ENCODE measurements at places on chromosomes 13 and 19. TPM values are rescaled to one million over a fixed set of nuclear protein-coding genes. Genes with fewer than 3 reads are reported as not detected.
A peak's percentile ranks its signal among the peaks of the same experiment; 100 is the strongest.

DNA sequence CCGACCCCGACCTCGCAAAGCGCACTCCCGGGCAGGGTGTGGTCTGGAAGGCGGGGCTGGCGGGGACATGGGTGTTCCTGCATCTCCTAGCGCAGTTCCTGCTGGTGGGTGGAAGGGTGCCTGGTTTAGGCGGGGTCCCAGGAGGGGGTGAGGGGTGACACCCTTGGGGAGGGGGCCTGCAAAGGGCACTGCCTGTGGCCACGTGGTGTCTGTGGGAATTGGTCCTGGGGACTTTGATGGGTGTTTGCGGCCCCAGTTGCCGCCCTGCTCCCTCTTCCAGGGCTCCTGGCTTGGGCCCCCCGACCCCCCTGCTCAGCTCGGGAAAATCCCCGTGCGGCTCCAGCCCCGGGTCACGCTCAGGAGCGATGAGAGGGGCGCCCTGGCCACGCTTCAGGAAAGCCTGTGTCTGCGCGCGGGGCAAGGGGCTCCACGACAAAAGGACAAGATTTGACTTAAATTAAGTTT lies 19.1 kb downstream of the WTIP start:
- no peak for DNase-seq

Gene KCTD12
- total RNA-seq, result 15.6 TPM

DNA sequence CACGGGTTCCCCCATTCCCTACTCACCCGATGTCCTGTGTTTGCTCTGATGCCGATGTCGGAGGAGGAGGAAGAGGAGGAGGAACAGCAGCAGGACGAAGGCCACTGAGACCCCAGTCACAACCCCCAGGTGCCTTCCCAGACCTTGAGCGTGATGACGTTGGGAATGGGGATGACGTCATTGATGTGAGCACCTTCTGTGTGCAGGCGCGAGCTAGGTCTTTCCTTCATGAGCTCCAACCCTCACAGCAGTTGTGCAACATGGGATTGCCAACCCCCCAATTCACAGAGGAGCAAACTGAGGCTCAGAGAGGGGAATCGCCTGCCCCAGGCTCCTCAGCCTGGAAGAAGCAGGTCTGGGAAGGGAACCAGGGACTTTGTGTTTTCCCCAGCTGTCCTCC lies 4.2 kb downstream of the LILRB5 start:
- no peak for DNase-seq

DNA sequence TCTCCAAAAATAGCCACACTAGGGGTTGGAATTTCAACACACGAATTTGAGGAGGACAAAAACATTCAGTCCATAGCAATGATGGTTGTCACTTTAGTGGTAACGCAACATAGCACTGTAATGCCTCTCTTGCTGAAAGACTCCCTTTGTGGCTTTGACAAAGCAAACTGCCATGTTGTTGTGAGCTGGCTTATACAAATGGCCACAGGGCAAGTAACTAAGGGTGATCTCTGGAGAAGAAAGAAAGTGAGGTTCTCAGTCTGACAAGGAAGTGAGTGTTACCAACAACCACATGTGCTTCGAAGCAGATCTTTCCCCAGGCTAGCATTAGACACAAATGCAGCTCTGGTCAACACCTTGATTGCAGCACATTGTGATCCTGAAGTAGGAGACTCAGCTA lies 79.1 kb upstream of the PCDH17 start:
- DNase-seq, result no peak

GRCh38 chr13:72677431-72677830 lies 50.0 kb downstream of the MZT1 start:
- no peak for DNase-seq

Gene CYP2S1
- not detected for total RNA-seq

Gene KIR3DL1
- total RNA-seq, result not detected

Gene ZNF433
- 1.3 TPM for total RNA-seq

DNA sequence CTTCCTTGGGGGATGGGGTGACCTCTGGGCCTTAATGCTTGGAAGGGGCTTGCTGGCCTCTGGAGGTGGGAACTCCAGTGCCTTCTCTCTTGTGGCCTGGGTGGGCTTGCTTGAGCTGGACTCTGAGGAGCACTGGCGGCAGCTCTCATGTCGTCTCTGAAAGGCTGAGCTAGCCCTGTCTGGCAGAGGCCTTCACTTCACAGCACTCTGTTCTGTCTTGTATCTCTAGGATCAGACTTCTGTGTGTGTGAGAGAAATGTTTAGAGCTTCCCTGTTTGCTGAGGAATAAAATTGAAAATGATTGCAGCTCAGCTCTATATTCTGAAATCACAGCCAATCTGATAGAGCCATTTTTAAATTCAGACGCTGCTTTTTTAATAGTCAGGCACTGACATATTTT lies 185.3 kb downstream of the KCNRG start:
- DNase-seq, result no peak

Gene ZNF575
- total RNA-seq, result 0.81 TPM

Gene DCT
- total RNA-seq, result 0.07 TPM

DNA sequence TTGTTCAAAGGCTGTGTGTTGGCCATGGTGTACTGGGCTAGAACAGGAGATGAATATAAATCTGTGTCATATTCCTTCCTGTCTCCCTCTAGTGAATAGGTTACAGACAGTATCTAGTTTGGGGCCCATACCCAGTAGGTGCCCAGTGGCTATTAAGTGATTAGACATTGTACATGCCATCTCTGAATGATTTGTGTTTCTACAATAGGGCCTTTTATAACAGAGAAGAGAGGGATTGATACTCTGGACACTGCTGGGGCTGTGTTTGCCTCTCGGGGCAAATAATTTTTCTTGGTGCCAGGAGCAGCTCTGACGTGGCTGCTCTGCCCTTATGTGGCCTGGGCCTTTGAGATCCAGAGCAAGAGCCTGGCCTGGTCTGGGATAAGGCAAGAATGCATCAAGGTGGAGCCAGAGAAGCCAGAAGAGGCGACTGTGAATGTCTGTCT lies 403.1 kb downstream of the SPRY2 start:
- DNase-seq, result peak; percentile 1

Gene FDX2
- 30.3 TPM for total RNA-seq

- DNase-seq, result no peak
Measured at GRCh38 chr13:48192411-48192935, 40.5 kb upstream of the ITM2B start.

GRCh38 chr19:57759096-57759495 lies 10.4 kb upstream of the ZNF586 start:
- no peak for DNase-seq

Gene KLK4
- not detected for total RNA-seq

- DNase-seq, result peak; percentile 43
Measured at GRCh38 chr13:47216176-47216822, 319.4 kb upstream of the HTR2A start.

DNA sequence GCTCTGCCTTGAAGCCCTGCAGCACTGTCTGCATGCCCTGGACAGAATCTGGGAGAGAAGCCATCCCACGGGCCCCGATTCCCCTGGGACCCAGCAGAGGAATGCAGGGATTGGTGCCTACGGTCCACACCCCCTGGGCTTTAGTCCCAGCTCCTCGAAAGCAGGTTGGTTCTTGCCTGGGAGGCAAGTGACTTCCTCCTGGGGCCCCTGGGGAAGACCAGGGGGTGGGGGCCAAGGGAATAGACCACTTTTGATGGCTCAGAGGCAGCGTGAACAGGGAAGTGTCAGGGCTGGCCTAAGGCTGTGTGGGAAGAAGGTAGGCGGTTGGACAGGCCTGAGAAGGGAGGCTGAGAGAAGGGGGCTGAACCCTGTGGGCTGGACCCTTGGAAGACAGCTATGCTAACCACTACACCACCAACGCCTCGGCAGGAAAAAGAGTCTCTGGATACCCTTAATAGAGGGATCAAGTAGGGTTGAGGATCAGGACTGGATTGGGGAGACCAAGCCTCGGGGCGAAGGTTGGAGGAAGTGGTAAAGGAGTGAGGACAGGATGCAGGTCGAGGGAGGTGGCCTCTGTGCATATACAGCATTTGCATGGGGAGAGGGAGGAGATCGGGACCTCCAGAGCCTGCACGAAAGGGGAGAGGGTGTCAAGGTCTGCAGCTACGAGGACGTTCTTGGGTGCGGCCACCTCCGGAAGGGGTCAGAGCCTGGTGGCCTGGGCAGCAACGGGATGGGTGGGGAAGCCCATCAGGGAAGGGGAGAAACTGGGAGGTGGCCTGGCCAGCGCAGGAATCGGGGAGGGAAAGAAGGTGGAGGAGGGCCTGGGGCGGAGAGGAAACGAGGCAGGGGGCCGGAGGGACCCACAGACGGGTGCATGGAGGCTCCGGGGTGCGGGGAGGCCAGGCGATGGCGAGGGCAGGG lies 709 bp downstream of the DPP9 start:
- peak; percentile 60 for DNase-seq

DNA sequence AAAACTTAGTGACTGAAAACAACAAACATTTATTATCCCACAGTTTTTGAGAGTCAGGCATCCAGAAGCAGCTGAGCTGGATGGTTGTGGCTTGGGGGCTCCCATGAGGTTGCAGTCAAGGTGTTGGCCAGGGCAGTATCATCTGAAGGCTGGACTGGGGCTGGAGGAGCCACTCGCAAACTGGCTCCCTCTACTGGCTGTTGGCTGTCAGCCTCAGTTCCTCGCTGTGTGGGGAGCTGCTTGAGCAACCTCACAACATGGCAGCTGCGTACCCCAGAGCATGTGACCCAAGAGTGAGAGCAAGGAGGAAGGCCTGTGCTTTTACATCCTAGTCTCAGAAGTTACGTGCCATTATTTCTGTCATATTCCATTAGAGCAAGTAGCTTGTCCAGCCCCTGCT lies 9.7 kb downstream of the YJU2 start:
- no peak for DNase-seq

Gene KXD1
- 126 TPM for total RNA-seq

Gene GFY
- not detected for total RNA-seq

DNA sequence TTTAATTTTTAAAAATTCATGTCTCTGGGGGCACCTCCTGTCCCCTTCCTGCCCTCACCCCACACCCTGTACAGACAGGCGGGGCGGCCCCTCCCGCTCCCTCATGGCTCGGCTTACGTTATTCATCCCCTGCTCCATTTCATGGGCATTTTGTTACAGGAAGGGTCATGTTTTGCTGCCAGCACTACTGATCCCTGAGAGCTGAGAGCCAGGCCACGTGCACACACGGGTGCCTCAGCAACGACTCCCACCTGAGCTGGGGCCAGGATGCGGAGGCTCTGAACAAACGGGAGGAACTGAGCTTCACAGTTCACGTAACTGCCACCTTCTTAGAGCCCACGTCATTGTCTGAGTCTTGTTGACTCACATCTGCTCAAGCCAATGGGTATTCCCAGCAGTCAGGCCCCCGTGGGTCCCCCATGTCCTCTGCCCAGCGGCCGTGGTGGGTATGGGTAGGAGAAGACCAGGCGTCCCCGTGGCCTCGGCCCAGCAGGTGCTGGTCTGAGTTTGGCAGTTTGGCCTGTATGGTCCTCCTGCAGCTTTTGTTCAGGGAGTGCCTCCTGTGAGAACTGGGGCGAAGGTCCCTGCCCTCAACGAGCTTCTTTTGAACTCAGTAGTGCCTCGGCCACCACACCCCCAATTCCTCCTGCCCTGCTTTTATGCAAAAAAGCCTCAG lies 16.4 kb upstream of the TMEM255B start:
- no peak for DNase-seq

GRCh38 chr19:55641426-55642152 lies 787 bp downstream of the ZNF580 start:
- DNase-seq, result peak; percentile 37

Gene ZNF331
- 5.8 TPM for total RNA-seq

DNA sequence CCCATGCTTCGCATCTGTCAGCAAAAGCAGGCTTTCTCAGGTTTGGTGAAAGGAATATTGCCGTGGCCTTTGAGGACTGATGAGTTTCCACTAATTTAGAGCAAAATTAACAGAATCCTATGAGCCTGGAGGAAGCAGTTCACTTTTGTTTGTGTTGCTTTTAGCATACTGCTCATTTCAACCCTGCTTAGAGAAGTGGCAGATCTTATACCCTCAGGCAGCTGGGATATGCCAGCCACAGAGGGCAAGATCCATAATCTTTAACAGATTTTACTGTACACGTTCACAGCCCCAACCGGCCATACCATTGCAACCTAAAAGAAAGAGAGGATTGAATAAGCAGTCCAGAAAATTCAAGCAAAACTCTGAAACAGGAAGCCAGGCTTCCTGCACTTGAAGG lies 60.5 kb downstream of the COL4A2 start:
- no peak for DNase-seq

- no peak for DNase-seq
Measured at GRCh38 chr13:26952551-26953143, 192.1 kb upstream of the GPR12 start.

GRCh38 chr19:49441210-49441959 lies at the start of gene SLC17A7:
SLC17A7 (minus strand) TSS chr19:49441527; CDS start chr19:49441379, 148 bp downstream.
- no peak for DNase-seq

Gene ZNF98
- not detected for total RNA-seq

- DNase-seq, result peak; percentile 46
Measured at GRCh38 chr13:97911311-97912138, 42.0 kb upstream of the IPO5 start.

Gene KCTD4
- 0.54 TPM for total RNA-seq

Gene CASP14
- not detected for total RNA-seq

GRCh38 chr19:2478756-2479555 lies 3.0 kb downstream of the GADD45B start:
- DNase-seq, result peak; percentile 88

DNA sequence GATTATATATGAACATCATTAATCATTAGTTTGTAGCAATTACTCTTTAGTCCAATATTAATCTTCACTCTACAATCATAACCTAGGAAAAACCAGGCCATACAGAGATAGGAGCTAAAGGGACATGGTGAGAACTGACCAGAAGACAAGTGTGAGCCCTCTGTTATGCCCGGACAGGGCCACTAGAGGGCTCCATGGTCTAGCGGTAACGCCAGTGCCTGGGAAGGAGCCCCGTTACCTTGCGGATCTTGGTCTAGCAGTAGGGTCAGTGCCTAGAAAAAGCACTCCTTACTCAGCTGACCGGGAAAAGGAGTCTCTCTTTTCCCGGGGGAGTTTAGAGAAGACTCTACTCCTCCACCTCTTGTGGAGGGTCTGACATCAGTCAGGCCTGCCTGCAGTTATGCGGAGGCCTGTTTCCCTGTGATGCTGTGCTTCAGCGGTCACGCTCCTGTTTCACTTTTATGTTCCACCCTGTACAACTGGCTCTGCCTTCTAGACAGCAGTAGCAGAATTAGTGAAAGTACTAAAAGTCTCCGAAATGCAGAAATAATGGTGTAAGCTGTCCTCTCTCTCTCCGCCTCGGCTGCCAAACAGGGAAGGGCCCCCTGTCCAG lies 13.8 kb downstream of the OR7D4 start:
- DNase-seq, result peak; percentile 60

DNA sequence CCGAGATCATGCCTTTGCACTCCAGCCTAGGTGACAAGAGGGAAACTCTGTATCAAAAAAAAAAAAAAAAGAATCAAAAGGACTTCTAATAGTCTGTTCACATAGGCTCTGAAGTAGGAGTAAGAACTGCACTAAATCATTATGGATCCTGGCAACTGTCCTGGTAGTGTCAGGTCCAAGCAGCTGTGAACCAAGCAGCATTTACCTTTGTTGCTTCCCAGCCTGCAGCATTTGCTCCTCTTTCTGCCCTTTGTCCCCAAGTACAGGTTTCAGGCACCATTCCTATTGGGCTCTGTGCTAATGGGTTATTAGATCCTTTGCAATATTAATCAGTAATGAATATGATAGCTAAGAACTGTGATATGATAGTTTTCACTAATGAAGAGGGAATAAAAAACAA lies 77.4 kb upstream of the NBEA start:
- no peak for DNase-seq

- DNase-seq, result no peak
Measured at GRCh38 chr19:50516964-50517703, 3.4 kb upstream of the ASPDH start.
